ENCODE measurements at places on chromosomes 3 and 15.

GRCh38 chr3:45332493-45332892 lies 55.9 kb upstream of the LARS2 start:
- DNase-seq: no peak

DNA sequence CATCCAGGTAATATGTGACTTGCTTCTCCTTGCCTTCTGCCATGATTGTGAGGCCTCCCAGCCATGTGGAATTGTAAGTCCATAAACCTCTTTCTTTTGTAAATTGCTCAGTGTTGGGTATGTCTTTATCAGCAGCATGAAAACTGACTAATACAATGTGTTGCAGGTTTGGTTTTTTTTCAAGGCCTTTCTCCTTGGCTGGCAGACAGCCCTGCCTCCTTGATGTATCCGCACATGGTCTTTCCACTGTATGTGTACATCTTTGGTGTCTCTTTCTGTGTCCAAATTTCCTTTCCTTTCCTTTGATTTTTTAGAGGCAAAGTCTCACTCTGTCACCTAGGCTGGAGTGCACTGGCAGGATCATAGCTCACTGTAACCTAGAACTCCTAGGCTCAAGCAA lies 260.1 kb downstream of the TUSC7 start:
- DNase-seq: no peak

- no peak for DNase-seq
Measured at GRCh38 chr3:66431494-66431893, 69.3 kb downstream of the LRIG1 start.

DNA sequence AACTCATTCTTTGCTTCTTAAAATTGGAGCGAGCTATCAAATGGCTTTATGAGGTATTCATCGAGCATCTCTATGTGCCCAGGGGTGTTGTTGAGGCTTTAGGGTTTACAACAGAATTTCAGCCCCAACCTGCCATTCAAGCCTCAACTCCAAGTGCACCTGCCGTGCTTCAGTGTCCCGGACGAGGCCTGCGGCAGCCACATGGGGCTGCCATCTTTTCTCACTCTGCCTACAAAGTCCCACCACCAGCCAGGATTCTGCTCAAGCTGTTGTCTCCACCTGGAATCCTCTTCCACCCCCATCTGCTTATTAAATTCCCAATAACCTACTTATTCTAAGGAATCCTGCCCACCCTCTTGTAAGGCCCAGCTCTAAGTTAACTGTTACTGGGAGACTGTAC lies 242.4 kb downstream of the OPA1 start:
- no peak for DNase-seq

DNA sequence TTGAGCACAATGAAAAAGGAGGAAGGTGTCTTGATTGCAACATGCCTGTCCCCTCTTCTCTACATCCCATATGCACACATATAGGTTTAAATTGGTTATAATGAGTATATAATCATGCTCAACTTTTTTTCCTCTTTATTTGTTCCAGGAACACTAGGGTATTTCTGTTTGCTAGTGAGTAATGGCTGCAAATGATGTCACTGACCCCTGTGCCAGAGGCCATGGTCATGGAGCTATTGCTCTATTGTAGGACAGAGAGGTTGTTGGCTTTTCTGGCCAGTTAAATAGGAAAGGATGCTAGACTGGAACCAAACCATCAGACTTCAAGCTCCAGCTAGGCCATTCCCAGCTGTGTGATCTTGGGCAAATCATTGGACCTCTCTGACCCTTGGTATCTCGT lies 9.6 kb downstream of the ARHGEF3 start:
- DNase-seq: no peak

DNA sequence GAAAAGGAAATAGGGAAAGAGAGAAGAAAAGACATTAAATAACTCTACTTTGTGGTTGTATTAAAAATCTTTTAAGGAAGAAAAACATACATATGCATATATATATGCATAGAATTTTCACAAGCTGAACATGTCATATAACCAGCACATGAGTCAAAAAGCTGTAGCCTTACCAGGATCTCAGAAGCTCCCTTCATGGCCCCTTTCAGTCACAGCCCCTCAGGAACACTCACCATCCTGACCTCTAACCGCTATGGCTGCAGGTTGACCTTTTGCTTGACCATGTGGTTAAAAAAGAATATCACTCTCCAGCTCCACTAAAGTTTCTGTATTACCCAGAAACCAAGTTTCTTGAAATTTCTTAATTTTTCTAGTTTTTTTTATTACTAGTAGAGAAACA lies 103.4 kb downstream of the CHST2 start:
- DNase-seq: no peak

GRCh38 chr3:193869221-193870201 lies 266.4 kb upstream of the HES1 start:
- peak; percentile 91 for DNase-seq

GRCh38 chr15:101003081-101003480 lies 83.9 kb downstream of the LRRK1 start:
- DNase-seq: no peak

DNA sequence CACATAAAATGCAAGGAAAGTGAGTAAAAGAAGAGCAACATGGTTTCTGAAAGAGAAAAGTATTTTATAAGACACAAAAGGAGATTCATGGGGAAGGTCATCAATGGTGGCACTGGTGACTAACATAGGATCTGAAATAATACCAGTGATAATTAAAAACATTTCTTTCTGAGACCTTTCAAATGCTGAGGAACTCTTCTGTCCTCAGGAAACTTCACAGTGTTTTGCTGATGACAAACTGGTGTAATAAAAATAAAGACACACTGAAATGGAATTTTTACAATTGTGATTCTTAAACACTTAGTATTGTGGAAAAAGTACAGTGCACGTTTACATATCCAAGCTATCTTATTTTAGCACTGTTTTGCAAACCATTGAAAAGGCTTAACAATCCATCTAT lies 80.4 kb upstream of the ZBTB20 start:
- DNase-seq: no peak

- no peak for DNase-seq
Measured at GRCh38 chr3:48885753-48886152, 12.9 kb downstream of the SLC25A20 start.

- peak; percentile 97 for DNase-seq
Measured at GRCh38 chr3:9500108-9501050, 53.2 kb downstream of the LHFPL4 start.

DNA sequence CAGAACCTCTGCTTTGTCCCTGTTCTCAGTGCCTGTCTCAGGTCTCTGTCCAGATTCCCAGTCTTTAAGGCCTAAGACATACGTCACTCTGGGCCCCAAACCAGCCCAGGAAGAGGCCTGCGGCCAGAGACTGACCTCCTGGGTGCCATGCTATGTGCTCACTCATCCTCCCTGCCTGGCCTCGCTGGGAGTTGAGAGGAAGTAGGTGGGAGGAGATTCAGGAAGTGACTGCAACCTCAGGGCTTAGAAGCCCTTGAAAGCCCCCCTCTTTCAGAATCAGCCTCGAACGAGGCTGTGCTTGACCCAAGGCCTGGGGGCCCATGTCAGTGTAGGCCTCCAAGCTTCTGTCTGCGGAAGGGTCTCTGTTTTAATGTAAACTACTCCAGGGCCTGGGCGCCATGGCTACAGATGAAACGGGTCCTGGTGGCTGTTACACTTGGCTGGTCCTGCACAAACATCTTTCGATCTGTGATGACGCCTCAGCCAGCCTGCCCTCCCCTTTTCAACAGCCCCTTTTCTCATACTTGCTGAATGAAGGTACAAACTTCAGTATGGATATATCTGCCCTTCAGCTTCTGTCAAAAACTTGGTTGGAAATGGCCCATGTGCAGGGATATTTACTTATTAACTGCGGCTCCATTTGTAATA lies 11.7 kb downstream of the RASGRF1 start:
- no peak for DNase-seq

DNA sequence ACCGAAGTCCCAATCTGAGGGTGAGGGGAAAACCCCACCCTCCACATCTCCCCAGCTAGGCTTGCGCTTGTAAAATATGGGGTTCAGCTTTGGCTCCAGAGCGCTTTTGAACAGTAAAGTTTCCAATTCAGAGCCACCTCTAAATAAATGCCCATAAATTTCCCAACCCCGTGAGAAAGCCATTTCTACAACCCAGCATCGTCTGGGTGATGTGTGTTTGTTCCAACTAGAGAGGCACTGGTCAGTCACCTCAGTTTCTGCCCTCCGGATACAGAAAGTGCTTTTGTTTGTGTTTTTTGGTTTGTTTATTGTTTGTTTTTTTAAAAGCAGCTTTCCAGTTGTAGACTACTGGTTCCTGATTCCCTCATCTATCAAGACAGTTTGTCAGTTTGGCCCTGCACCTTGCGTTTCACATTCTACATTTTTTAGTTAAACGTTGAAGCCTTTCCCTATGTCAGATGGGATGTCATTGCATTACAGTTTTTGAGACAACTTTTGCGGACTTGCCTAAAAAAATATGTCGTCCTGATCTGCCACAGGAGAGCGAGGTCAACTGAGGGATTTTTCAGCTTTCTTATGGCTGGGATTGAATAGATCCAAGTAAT lies 15.0 kb upstream of the SOX2 start:
- no peak for DNase-seq

GRCh38 chr3:126730376-126730775 lies 26.3 kb downstream of the CHCHD6 start:
- no peak for DNase-seq

DNA sequence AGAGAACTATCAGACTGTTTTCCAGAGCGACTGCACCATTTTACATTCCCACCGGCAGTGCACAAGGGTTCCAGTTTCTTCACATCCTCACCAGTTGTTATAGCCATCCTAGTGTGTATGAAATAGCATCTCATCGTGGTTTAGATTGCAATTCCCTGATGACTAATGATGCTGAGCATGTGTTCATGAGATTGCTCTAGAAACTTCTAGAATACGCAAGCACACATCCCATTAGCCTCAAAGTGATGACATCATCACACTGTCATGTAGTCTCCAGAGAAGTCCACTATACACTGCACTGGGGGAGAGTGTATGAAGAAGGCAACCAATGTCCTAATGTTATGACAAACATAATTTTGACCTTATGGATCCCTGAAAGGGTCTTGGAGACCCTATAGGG lies 30.1 kb downstream of the FBLN2 start:
- DNase-seq: no peak

DNA sequence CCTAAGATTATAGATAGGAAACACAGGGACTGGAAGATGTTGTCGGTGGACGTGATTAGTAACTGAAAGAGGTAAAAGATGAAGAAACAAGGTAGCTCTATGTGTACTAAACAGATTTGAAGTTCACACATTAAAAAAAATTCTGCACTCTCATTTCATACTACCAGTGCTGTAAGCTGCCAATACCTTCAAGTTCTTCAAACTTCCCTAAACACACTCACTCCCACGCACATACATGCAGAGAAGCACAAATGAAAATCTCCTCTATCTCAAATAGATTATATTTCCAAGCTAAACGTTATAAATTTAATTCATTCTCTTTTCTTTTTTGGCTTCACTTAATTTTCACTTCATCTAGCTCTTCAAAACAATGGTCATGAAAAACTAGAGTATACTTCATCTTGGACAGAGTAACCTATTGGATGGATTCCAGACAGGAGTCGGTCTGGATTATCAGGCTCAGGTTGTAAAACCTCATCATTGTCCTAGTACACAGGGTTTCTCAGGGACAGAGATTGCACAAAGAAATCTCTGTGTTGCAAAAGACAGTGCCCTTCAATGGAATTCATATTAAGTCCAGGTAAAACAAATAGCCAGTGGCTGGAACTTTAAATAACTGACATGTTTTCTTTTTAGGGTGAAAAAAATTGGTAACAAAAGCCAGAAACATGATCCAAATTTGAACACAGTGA lies 408.1 kb upstream of the ZNF385D start:
- no peak for DNase-seq

DNA sequence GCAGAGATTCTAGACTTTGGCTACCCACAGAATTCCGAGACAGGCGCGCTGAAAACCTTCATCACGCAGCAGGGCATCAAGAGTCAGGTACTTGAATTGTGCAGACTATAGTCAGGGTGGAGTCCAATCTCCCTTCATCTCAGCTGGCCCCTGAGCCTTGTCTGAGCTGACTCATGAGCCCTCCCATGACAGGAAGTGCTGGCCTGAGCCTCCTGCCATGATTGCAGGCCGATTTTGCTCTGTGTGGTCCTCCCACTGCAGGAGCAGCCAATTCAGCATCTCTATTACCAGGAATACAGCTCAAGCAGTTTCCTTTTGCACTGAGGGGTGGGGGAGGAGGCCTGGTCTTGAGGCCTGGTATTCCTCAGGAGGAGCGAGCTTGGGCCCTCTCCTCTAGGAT lies 5.5 kb downstream of the AP2M1 start:
- no peak for DNase-seq

- DNase-seq: no peak
Measured at GRCh38 chr15:65312400-65312916, 8.0 kb downstream of the RNU5B-1 start.

DNA sequence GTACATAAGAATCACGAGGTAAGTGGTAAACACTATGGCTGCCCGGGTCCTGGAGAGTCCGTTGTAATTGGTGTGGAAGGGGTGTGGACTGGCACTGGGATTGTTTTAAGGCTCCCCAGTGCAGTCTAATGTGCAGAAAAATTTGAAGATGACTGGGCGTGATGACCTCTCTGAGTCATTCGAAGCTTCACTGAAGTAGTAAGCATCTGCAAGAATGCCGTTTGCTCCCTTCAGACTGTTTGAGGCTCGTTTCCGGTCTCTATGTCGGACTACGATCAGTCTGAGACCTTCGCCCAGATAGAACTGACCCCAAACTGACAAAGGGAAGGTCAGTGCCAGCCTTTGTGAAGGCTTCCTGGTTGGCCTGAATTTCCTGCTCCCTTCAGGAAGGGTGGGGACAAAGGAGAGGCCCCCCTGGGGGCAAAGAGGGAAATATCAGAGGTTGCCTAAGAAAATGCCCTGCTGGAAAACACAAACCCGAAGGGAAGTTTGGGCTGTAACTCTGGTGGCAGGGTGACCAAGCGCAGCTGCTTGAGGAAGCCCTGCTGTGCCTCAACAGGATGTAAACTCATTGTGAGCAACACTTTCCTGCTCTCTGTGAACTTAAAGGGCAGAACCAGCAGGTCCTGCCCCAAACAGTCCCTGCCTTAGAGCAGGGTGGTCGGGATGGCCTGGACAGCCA lies 34.6 kb downstream of the BTD start:
- DNase-seq: no peak

- DNase-seq: no peak
Measured at GRCh38 chr3:139838269-139838957, 96.6 kb upstream of the CLSTN2 start.

- no peak for DNase-seq
Measured at GRCh38 chr3:66803206-66803605, 194.9 kb upstream of the KBTBD8 start.

DNA sequence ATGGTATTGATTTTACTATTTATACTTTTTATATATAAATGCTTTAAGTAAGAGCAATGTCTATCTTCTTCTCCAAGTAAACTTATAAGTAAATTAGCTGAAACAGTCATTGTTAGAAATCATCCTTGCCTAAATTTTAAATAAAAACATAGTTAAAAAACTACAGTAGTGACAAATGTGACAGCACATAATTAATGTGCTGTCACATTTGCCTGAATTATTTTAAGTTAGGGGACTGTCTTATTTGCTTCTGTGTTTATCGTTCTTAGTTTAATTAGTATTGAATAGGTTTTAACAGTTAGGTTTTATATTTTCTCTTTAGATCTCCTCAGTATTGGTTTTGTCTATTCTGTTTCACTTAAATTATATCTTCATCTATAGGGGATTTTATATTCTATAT lies 36.1 kb downstream of the SLMAP start:
- DNase-seq: no peak

Measured in 8988T (cell line).